T-helper 17 cell (primary cell): ENCODE measurements at places on chromosomes 5 and 9.

GRCh38 chr5:92864591-92864990 lies 716.4 kb downstream of the NR2F1-AS1 start:
- H3K36me3 ChIP-seq = no peaks in the 10 kb centered on the region
- DNase-seq = no peak
- no peak overlapping the region for H3K4me3 ChIP-seq
- H3K27me3 ChIP-seq = no peaks in the 10 kb centered on the region

DNA sequence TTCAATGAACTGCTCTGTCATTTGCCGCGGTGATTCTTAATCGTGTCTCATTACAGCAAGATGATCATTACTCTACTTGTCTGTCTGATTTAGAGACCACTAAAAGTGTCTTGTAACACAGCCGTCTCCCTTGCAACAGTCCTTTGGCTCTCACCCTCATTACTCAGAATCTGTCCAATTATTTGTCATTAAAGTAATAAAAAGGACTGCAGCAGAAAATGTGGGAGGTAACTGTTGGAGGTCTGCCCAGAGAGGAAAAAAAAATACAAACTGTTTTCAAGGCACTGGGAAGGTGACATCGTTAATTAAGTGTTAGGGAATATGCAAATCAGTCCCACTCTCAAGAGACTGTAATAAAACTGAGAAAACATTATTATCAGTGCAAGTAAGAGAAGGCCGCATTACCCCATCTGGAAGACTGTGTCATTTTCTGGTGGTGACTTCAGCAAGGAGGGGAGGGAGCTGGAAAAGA lies 281.0 kb downstream of the RASEF start:
- no peaks in the 10 kb centered on the region for H3K4me1 ChIP-seq
- no peak for DNase-seq
- H3K4me3 ChIP-seq = no peak overlapping the region
- H3K27ac ChIP-seq = no peak overlapping the region
- H3K36me3 ChIP-seq = no peaks in the 10 kb centered on the region

GRCh38 chr5:155263381-155263780 lies 249.8 kb downstream of the KIF4B start:
- no peaks in the 10 kb centered on the region for H3K4me1 ChIP-seq
- H3K27me3 ChIP-seq = no peaks in the 10 kb centered on the region
- H3K27ac ChIP-seq = no peak overlapping the region

GRCh38 chr9:37575921-37576721 lies at the start of gene FBXO10:
FBXO10 (minus strand) TSS chr9:37576380; CDS start chr9:37541768, 34,612 bp downstream.
- H3K36me3 ChIP-seq = no peaks in the 10 kb centered on the region
- H3K4me3 ChIP-seq = peak within 1 kb of the TSS; percentile 92
- H3K4me1 ChIP-seq = peaks cover 29% of the 10 kb centered on the region
- peak within 1 kb of the TSS; percentile 78 for H3K27ac ChIP-seq
